ENCODE measurements at places on chromosomes 12 and 14.

DNA sequence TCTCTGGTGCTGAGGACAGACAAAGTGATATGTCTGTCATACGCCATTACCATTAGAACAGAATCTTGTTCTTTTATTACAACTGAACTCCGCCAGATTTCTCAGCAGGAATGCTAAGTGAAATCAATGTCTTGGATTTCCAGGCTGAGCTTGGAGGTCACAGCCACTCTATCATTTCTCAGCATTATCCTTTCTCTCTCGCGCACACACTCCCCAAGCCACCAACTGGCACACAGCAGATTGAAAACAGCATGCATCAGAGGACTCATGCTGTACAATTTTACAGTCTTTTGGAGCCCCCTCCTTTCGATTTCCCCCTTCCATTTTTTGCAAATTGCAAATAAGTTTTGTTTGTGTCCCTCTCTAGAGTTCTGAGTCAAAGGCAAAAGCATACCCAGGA lies 348.6 kb downstream of the SOX5 start:
- DNase-seq = no peak

DNA sequence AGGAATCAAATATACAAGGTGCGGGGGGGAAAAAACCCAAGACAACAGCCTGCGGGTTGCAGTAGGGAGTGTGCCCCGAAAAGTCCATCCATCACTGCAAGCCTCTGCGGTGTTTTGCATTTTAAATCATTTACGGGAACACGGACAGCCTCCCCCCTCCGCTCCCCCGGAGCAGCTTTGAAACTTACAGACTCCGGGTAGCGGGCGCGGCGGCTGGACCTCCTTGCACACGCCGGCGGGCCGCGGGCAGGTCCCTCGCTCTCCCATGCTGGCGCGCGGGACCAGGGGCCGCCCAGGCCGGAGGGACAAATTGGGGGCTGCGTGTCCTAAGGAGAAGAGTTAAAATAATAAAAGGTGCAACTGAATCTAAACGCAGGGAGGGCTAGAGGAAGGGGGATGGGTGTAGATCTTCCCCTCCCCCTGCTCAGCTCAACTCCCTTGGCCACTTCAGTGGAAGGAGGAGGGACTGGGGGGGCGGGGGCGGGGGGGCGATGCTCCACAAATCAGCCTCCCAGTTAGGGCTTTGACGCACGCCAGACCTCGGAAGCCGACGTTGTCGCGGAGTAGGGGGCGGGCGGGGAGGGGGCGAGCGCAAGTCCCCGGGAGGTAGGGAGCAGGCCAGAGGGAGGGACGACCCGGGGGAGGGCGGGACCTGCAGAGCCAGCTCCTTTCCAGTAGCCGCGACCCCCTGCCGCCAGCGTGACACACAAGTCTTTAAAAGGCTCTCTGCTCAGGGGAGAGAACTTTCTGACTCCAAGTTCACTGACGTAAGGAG lies at the start of gene KCNJ8:
KCNJ8 (minus strand) TSS at position 349 of the 775 bp plus-strand sequence. CDS start 1,090 bp downstream, outside the sequence.
- DNase-seq = no peak

- DNase-seq = no peak
Observed at GRCh38 chr12:33192226-33192625, 247.4 kb downstream of the SYT10 start.

DNA sequence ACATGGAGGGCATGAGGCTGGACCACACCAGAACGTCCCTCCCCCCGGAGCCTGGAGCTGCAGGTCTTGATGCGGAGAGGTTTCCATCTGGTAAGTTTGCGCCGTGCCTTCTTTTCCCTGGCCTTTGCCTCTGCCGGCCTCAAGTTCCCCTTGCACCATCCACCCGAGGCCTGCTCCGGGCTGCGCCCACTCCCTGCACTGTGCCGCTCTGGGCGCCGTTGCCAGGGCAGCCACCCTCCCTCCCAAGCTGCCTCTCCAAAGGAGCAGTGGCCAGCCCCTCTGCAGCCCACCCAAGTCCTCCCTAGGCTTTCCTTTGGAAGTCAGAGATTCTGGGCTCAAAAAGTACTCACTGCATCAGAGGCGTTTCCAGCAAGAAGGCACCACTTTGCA lies 46.2 kb upstream of the MEG3 start:
- no peak for DNase-seq

GRCh38 chr14:94864387-94865195 lies 94.7 kb upstream of the GSC start:
- DNase-seq = no peak

- no peak for DNase-seq
Observed at GRCh38 chr12:9730591-9730990, 2.3 kb downstream of the CLECL1 start.

GRCh38 chr14:73753887-73754795 lies 40.0 kb upstream of the PNMA1 start:
- DNase-seq = no peak

DNA sequence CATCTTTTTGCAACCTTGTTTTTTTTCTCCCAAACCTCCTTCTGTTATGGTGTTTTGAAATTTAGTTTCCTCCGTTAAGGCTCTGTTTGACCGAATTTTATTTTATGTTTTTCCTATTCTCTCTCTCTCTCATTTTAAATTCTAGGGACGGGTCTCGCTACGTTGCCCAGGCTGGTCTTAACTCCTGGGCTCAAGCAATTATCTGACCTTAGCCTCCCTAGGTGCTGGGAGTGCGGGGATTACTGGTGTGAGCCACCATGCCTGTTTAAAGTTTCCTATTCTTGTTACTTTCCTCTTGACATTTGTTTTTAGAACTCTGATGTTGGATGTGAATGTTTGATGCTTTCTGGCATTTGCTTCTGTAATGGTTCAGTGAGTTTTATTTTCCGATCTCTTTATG lies 1.0 kb downstream of the ZC3H14 start:
- DNase-seq = no peak

- DNase-seq = no peak
Observed at GRCh38 chr14:41607966-41608663, 1.4 kb downstream of the LRFN5 start.

DNA sequence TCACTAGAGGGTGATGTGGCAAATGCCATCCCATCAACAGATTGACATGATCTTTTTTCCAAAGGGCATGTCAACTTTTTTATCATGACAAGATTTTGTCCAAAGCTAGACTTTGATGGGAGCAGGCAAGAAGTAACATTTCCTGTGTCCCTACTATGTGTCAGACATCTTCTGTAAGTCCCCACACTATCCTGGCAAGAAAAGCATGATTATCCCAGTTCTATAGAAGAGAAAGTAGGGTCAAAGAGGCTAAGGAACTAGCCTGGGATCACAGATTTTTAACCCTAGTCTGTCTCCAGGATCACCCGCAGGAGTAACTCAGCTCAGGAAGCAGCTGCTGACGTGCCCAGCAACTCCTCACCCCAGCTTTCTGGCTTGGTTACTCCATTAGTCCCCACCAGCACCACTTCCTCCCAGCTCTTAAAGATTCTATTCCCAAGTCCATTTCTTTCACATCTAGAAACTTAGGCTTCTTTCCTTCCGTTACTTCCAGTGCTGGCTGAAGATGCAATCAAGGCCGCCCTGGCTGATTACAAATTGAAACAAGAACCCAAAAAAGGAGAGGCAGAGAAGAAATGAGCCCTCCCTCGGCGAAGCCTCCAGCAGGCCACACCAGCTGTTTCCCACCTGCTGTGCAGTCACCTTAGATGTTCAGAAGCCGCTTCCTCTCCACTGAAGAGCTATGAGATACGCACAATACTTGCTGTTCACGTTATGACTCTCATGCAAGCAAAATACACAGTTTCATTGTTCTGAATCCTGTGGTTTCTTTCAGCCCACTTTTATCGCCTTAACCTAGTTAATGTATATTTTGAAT lies 6.2 kb downstream of the ISCU start:
- DNase-seq = no peak

- DNase-seq = no peak
Observed at GRCh38 chr14:104559804-104560585, 19.6 kb upstream of the C14orf180 start.

GRCh38 chr12:92105676-92106075 lies 40.0 kb downstream of the BTG1 start:
- no peak for DNase-seq

- no peak for DNase-seq
Observed at GRCh38 chr12:46303039-46303666, 34.3 kb upstream of the SLC38A1 start.

GRCh38 chr14:59566725-59567124 lies 9.9 kb downstream of the CCDC175 start:
- no peak for DNase-seq

- DNase-seq = peak; percentile 49
Observed at GRCh38 chr14:104224506-104225277, 86.3 kb downstream of the KIF26A start.

GRCh38 chr14:61593330-61593729 lies 102.0 kb upstream of the HIF1A start:
- DNase-seq = no peak

DNA sequence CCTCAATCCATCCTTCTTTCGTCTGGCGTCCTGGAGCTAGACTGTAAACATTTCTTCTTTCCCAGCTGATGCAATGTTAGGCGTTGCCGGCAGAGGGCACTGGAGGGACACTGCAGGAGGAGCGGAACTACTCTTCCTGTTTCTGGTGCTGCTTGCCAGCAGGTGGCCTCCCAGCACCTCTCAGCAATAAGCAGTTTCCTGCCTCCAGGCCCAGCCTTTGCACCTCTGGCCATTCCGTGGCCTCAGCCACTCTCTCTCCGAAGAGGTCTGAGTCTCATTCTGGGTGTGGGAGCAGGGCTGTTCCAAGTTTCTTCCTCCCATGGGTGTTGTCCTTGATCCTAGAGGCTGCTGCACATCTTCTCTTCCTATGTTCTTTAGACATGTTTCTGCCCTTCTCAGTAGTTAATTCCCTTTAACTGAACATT lies 7.5 kb upstream of the ASPG start:
- DNase-seq = peak; percentile 88

- no peak for DNase-seq
Observed at GRCh38 chr14:70888681-70889175, 18.5 kb upstream of the PCNX1 start.

DNA sequence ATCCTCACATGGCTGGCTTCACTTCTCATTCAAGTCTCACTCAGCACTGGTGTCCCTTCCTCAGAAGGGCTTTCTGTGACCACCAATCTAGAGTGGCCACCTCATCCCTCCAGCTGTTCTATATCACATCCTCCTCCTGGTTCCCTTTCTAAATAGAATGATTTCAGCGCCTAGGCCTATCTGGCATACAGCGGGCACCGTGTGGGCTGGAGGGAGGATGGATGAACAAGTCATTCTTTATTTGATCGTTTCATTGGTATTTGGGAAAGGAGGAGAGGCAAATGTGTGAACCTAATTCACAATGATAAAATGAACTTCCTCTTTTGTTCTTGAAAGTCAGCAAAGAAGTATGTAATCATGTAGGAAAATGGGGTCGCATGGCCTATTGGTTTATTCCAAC lies 394.2 kb downstream of the DPF3 start:
- DNase-seq = no peak

DNA sequence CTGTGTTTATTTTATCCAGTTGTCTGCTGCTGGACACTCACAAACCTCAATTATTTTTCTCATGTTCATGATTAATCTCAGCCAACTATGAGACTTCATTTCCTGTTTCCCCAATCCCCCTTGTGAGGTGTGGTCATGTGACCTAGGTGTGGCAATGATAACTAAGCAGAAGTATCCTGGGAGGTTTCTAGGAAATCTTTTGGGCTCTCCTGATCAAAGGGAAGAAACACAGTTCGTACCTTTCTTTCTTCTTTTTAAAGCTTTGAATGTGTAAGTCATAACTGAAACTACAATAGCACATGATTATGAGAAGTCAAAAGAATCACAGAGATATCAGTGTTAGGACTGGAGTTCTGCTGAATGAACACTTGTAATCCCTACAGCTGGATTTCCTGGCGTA lies 34.4 kb upstream of the MANSC4 start:
- no peak for DNase-seq

DNA sequence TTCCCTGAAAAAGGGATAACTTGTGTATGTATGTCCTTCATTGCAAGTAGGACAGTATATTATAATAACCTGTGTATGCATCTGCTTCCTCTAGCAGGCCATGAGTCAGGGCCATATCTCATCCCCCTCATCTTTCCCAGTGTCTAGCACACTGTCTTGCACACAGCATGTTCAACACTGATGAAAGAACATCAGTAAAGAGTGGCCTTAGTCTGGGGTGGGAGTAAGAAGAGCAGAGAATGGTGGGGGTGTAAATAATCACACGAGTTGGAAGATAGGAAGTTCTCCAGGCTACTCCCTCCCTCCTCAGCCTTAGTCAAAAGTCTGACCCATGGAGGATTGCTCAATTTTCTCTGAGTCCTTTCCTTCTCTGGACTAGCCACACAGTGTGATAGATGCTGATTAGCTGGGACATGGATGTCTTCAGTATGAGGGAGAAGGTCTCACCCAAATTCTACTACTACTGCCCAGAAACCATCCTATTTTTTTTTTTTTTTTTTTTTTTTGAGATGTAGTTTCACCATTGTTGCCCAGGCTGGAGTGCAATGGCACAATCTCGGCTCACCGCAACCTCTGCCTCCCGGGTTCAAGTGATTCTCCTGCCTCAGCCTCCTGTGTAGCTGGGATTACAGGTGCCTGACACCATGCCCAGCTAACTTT lies 14.6 kb upstream of the SP1 start:
- no peak for DNase-seq

- DNase-seq = no peak
Observed at GRCh38 chr12:75996861-75997447, 34.6 kb downstream of the PHLDA1 start.

- DNase-seq = no peak
Observed at GRCh38 chr12:5963515-5963914, 18.5 kb upstream of the ANO2 start.

DNA sequence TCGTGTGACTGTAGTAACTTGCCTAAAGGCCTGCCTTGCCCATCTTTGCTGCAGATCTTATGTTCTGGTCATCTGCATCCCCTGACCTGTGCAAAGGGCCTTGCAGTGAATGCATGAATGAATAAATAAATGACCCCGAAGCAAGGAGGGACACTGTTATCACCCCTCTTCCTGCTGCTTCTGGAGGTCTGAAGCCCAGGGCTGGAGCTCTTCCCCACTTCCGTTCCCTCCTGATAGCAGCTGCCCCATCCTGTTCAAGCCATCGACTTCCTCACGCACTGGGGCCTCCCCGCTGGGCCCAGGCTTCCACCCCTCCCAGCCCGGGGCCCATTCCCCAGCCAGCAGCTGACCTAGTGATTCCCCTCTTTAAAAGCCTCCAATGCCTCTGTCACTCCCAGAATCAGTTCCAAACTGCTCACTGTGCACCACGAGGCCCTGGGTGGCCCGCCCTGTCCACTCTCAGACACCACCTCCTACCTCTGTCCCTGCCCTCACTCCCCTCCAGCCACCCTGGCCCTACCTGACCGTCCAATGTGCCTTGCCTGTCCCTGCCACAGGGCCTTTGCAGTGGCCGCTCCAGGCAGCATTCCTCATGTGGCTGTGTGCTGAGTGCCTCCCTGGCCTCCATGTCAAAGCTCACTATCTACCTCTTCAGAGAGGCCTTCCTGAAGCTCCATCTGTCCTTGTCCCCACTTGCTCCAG lies 78.6 kb downstream of the SCARB1 start:
- no peak for DNase-seq

DNA sequence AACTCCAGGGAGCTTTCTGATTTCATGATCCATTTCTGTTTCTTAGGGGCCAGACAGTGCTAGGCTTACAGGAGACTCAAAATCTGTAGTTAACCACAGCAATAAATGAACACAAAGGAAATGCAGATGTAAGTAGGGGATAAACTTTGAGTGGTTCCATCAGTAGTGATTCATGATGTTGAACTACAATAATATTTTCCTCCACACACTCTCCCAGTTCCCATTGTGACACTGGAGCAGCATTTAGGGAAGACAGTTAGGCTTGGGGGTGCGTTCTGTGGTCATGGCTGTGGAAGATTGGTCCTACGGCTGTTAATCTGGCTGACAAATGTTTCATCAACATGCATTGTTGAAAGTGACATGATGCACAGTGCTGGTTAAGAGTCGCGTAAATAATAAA lies 66.9 kb downstream of the HMGA2 start:
- no peak for DNase-seq

- DNase-seq = no peak
Observed at GRCh38 chr12:71636704-71637115, 26.9 kb downstream of the ZFC3H1 start.
